Stimulated activated CD8-positive, alpha-beta memory T cell treated with anti-CD3 and anti-CD28 coated beads, Interleukin-4, amount 100 ng/mL, for 24 hours (primary cell): ENCODE measurements at places on chromosomes 3 and 15.

GRCh38 chr15:99485992-99486370 is 79.8 kb upstream of the MEF2A start:
- DNase-seq: no peak

GRCh38 chr3:139327861-139328260 is 16.0 kb upstream of the MRPS22 start:
- DNase-seq: no peak

DNA sequence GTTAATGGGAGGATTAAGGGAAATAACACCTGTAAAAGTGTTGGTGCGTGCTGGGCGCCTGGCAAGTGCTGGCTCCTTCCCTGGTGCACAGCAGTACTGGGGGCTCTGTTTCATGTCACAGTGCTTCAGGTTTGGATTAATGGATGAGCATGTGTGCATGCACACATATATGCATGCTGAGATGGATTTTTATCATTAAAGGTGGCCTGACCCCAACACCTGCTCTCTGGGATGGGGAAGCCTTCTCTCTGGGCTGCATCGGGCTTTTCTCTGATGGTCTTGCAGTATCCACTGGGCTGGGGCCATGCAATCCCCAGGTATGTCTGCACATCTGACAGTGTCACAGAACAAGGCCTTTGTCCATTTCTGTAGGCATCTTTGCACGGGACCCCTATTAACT is 127.5 kb upstream of the PLXNA1 start:
- DNase-seq: no peak

GRCh38 chr15:67002368-67002767 is 63.0 kb upstream of the SMAD3 start:
- no peak for DNase-seq

DNA sequence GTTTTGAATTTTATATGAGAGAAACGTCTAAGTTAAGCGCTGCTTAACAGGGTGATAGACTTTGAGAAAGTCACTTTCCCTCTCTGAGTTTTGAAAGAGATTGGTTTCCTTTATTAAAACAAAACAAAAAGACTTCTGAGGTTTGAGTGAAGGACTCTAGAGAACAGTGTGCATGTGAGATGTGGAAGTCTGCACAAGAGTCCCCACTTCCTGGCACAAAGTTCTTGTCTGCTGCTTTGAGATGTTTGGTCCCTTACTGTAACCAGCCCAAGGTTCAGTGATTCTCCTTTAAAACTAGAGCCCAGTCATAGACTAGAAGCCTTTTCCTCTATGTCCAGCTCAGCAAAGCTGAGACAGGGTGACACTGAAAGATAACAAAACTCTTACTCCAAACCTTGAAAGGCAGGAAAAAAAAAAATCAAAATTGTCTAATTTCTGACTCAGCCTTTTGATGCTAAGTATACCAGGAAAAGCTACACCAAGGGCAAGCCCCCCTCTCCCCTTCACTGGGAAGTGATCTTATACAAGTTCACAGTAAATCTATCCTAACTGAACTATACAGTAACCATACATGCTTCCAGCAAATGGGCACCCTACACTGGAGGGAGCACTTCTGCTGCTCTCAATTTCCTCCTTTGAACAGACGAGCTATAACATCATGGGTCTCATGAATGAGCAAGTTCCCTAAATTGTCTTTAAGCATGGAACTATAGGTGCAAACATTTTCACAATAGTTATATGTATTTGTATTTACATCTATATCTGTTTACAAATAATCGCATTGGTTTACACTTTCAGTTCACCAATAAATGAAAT is 2.3 kb downstream of the POPDC2 start:
- DNase-seq: no peak

GRCh38 chr3:106570426-106570825 is 701.6 kb upstream of the CBLB start:
- no peak for DNase-seq

DNA sequence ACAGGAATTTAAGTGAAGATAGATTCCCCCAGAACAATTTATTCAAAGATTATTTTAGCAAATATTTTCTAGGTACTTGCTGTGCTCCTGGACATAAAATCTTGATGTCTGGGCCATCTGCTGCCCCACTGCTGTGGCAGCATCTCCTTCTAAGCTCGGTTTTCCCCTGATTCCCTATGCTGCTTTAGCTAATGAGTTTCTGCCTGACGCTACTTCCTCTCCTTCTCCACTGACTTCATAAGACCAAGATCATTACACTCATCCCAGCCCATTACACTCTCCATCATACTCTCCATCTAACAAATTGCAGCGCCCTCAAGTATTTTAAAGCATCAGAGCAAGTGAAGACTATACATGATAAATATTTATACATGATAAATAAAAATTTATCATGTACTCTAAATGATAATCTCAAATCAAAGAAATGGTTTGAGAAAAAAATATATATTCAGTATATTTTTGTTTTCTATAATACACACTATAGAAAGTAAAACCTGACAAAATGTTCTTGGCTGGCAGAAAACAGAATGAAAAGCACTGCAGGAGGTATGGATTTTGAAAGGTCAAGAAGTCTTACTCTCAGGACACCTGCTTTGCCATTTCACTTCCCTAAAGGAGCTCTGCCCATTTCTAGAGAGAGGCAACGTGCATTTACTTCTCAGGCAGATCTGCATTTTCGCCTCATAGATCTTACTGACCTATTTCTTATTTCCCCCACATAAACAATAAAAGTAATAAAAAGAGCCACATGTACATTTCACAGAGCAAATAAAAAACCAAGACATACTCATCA is 232.0 kb downstream of the KCNMB2 start:
- no peak for DNase-seq

DNA sequence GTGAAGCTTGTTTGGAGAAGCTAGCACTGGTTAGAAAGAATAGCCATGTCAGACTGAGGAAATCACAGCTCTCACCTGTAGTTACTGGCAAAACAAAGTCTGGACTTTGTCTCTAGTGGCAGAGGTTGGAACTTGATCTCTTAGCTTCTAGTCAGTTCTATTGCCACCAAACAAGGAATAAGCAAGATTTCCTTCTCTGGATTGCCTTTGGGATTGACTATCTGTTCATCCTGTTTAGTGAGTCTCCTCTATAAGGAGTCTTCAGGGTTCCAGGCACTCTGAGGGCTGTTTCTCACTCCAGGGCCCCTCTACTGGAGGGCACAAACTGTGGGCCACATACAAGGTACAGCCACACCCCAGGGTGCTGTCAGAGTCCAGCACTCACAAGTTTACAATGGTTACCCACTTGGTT is 426.6 kb upstream of the THBS1 start:
- DNase-seq: no peak

DNA sequence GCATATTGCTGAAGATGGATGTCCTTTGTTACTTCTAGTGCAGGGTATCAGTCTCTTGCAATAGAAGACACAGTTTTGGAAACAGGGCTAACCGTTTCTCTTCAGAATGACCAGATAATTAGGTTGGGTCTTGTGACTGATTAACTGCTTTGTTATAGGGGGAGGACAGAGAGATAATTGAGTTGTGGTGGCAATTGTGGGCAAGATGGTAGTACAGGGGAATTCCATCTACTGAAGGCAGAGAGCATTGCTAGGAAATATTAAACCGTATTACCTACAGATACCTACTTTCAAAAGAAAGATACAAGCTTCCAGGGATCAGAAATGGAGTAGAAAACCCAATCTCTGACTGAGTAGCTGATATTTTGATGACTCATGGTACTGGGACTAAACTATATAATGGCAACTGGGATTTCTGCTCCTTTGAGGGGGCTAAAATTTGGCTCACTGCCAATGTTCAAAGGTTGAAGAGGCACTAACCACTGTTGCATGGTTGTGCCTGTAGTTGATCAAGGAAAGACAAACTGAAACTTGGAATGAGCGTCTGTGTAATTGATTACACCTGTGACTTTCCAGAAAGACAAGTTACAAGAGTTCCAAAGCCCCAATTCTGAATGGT is 4.2 kb downstream of the PRR23B start:
- no peak for DNase-seq

DNA sequence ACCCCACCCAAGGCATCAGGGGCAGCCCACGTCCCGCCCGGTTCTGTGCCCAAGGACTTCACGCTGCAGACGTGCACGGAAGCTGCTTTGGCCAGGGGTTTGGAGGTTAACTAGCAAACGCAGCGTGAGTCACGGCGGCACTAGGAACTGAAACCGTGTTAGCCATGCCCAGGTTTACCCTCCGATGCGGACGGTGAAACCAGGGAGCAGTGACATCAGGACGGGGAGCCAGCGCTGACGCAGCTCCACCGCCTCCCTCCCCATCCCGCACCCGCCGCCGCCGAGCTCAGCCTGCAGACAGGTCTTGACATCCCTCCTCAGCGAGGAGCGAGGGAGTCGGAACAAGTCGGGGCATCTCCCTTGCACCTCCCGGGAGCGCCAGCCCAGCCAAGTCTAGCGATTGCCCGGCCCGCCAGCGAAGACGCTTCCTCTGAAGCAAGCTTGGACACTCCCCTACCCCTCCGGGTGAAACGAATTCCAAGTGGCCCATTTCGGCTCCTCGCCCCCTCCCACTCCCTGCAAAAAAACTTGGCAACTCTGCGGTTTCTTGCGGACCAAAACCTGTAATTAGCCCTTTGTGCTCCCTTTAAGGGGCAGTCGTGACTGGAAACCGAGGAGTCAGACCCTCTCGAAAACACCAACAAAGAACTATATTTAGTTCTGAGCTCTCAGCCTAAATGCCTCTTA is 1.4 kb upstream of the RAP2B start:
- peak; percentile 67 for DNase-seq

- peak; percentile 35 for DNase-seq
Measured at GRCh38 chr15:101501703-101502373, 12.3 kb upstream of the PCSK6 start.

- DNase-seq: no peak
Measured at GRCh38 chr15:84795186-84795585, 22.0 kb upstream of the ALPK3 start.

DNA sequence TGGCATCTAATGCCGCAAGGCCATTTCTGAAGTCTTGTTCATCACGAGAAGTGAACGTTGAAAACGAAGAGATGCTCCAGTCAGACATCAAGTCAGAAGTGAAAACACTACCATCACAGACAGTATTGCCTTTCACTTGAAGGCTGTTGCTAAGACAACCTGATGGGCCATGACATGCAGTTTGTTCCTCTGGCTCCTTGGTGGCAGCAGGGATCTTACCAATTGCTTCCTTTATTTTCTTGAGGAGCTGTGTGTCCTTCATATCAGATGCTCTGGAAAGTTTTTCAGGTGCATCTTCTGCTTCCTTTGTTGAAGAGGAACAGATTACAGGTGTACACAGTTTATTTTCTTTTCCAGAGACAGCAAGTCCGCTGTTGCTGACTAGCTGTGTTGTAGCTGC is 30.7 kb upstream of the MYLK start:
- DNase-seq: no peak

DNA sequence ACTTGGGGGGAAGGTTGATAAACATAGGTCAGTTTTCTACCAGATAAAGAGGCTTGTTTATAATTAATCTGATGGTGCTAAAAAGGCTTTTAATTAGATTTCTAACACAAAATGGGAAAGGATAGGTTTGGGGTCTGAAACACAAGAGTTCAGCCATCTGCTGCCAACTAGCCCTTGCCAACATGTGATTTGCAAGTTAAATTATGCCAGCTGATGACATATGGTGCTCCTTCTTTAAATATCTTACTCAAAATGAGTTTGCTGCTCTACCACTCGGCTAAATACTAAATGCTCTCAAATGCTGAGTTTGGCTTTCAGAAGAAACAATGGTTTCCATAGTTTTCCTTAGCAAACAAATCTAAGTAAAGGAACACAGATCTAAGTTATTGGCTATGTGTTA is 557.8 kb upstream of the CCDC54 start:
- DNase-seq: no peak

DNA sequence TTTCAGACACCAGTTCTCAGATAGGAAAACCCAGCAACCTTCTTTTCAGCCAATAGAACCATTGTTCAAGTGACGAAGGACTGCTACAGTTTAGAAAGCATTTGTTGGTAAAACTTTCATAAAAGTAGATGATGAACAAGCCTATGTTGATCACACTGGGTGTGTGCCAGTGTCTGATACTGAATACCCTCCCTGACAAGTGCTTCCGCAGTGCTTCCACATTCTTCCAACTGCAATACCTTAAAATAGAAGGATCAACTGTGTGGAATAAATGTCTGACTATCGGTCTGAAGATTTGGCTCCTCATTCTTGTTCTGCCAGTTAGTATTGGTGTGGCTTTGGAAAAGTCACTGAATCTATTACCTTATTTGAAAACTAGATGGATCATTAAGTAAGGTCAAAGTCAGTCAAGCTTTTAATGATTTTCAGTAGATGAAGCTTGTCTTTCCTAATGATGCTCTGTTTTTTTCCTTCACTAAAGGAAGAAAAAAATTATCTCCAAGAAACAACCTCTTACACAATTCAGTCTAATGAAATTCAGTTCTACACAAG is 479.4 kb upstream of the CBLB start:
- DNase-seq: no peak

GRCh38 chr15:90413411-90414379 is 25.7 kb downstream of the IQGAP1 start:
- no peak for DNase-seq

- no peak for DNase-seq
Measured at GRCh38 chr3:42228796-42229195, 37.2 kb downstream of the CCK start.

DNA sequence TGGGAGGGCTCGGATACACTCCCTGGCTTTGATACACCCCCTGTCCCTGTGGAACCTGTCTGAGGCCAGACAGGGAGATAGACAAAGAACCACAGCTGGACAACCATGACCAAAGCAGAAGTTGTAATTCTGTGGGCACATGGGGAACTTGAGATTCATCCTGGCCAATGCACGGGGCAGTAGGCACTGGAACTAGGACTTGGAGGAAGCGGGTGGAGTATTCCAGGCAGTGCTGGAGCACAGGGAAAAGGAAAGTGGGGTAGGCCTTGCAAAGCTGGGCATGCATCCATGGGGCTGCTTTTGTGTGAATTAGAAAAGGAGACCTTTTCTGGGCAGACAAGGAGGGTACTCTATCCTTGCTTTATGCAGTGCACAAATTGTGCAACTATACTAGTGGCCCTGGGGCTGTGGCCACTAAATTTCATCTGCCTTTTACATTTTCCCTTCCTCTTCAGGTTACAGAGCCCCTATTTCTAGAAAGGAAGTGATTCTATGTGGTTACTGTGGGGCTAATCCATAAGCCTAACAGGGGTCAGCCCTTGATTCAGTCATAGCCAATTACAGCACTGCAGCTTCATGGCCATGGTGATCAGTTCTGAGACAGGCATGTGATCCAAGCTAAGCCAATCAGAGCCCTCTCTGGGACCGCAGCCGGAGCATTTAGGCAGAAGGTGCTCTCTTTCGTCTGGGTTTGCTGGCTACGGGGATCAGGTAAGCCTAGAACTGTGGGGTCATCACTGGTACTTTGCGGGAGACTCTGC is 21.0 kb downstream of the CRABP1 start:
- DNase-seq: no peak

- no peak for DNase-seq
Measured at GRCh38 chr15:77749236-77749997, 116.7 kb upstream of the LINGO1 start.
